Fibroblast of skin of left biceps (primary cell): ENCODE measurements at places on chromosomes 1 and 21.

- no peak for DNase-seq
Observed at GRCh38 chr1:18540136-18540765, 59.5 kb downstream of the KLHDC7A start.

- DNase-seq, result no peak
Observed at GRCh38 chr1:235852887-235853286, 13.8 kb downstream of the LYST start.

DNA sequence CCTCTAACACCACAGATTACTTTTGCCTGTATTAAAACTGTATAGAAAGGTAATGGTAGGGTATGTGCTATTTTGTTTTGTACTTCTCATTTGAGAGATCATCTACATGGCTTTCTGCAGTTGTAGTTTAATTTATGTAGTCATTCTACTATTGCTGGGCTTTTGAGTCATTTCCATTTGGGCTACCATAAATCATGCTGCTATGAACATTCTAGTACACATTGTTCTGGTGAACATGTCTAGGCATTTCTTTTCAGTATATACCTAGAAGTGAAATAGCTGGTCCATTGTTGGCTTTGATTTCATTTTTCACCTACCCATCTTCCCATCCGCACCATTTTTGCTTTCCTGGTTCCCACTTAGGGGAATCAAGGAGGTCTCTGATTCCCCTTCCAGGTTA is 18.7 kb downstream of the EDN2 start:
- no peak for DNase-seq

- DNase-seq, result no peak
Observed at GRCh38 chr1:10969267-10969970, 43.0 kb upstream of the TARDBP start.

- DNase-seq, result no peak
Observed at GRCh38 chr1:198162091-198162767, 5.4 kb downstream of the NEK7 start.

GRCh38 chr1:99788896-99789295 is 22.5 kb upstream of the FRRS1 start:
- no peak for DNase-seq

- DNase-seq, result no peak
Observed at GRCh38 chr1:43123031-43123430, 49.1 kb downstream of the EBNA1BP2 start.

DNA sequence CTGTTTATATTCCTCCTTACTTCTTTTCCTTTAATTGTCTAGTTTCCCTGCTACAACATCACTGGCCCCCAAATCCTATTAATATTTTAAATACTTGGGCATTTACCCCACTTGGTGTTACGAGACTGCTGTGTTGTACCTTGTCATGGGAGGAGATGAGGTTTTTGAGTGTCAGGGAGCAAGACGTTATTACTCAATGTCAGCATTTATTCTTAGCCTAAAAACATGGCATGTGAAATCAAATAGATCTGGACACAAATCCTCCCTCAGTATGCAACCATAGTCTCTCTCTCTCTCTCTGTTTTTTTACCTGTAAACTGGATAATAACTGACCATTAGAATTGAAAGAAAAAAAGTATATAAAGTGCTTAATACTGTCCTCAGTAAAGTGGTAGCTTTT is 4.6 kb downstream of the LRRC8B start:
- no peak for DNase-seq

GRCh38 chr1:51514733-51515132 is 4.3 kb downstream of the EPS15 start:
- DNase-seq, result no peak

GRCh38 chr1:65009176-65009575 is 42.8 kb upstream of the JAK1 start:
- no peak for DNase-seq

- DNase-seq, result no peak
Observed at GRCh38 chr1:102751111-102751510, 357.2 kb downstream of the COL11A1 start.

DNA sequence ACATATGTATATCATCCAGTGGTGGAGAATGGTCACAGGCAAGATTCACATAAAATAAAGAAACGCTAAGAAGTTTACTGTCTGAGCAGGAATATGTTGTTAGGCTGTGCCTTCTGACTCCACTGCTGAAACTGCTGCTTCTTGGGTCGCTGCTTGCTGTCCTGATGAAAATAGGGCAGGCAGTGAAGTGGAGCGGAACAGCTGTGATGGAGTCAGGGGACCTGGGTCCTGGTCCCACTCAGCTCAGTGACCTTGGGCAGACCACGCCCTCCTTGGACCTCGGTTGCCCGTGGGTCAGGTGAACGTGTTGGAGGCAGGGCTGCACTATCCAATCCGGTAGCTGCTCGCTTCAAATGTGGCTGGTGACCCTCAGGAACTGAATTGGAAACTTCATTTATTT is 33.4 kb upstream of the IFFO2 start:
- DNase-seq, result no peak

DNA sequence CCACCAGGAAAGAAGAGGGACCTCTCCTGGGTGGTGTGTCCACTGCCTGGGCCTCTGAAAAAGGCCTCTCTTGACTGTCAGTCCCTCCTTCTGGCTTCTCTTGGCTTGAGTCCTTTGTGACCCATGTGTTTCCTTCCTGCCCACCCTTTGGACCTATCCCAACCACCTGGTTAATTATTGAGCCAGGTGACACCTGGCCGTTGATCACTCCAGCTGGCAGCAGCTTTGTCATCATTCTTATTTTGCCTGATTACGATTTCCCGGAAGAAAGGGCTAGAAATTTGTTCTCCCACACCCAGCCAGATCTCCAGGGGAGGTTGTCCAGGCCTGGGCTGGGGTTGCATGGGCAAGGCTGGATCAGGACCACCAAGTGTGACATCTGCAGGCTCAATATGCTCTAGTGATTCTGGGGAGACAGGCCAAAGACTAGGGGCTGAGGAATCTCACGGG is 24.8 kb downstream of the CSF1 start:
- DNase-seq, result no peak

DNA sequence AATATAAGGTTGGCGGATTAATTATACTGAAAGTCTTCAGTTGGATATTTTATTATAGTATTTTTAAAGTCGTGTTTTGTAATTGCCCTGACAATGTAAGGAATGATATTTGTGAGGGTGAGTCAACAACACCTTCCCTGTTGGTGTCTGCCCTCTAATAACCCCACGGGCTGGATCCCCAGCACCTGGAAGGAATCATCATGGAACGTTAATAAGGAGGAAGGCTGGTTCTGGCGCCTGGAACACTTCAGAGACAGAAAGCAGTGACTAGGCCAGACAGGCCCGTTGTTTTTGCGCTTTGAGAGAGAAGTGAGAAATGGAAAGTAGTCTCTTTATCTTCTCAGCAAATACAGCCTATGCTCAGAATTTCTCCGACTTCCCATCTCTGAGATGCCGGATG is 31.6 kb downstream of the TEX35 start:
- DNase-seq, result no peak

GRCh38 chr21:34097442-34097841 is 24.1 kb downstream of the MRPS6 start:
- no peak for DNase-seq

- DNase-seq, result no peak
Observed at GRCh38 chr1:208268541-208269337, 24.6 kb upstream of the PLXNA2 start.

GRCh38 chr1:233412812-233413211 is 85.3 kb downstream of the MAP3K21 start:
- DNase-seq, result no peak

GRCh38 chr1:15312626-15313411 is 65.8 kb downstream of the FHAD1 start:
- no peak for DNase-seq

DNA sequence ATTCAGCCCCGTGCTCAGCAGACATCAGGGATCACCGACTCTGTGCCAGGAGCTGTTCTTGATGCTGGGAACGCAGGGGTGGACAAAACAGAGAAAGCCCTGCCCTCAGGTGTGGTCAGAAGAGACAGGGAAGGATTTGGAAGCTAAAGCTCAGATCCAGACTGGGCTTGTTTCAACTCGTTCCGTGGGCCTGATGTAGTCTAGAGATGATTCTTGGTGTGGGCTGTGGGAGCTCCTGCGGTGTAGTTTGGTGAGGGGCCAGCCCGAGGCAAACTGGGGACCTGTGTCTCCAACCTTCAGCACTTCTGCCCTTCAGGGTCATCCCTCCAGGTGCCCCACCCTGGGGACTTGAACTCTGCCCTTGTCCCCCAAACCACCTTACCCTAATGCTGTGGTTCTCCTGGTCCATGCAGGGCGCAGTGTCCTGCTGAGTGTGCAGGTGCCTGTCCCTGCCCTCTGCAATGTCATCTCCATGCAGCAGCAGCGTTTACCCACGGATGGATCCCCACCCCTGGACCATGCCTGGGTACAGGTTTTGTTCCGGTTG is 17.3 kb upstream of the ABCG1 start:
- no peak for DNase-seq

- no peak for DNase-seq
Observed at GRCh38 chr1:48870596-48870995, 93.9 kb upstream of the BEND5 start.

DNA sequence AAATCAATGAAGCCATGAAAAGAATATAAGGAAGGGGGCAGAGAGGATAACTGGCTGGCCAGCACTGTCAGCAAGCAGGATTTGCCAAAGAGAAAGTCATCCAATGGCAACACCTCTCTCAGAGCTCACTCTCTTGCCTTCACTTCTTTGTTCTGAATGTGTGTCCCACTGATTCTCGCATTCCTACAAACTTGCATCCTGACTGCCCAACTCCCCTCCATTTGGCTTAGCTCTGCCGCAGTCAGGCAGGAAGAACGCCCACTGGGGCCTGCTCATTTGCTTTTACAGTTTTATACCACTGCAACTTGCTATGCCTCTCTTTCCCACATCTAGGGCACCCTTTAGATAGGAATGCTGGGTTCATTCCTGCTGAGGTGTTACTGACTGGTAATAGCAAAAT is 364.2 kb upstream of the ST6GALNAC5 start:
- DNase-seq, result no peak

DNA sequence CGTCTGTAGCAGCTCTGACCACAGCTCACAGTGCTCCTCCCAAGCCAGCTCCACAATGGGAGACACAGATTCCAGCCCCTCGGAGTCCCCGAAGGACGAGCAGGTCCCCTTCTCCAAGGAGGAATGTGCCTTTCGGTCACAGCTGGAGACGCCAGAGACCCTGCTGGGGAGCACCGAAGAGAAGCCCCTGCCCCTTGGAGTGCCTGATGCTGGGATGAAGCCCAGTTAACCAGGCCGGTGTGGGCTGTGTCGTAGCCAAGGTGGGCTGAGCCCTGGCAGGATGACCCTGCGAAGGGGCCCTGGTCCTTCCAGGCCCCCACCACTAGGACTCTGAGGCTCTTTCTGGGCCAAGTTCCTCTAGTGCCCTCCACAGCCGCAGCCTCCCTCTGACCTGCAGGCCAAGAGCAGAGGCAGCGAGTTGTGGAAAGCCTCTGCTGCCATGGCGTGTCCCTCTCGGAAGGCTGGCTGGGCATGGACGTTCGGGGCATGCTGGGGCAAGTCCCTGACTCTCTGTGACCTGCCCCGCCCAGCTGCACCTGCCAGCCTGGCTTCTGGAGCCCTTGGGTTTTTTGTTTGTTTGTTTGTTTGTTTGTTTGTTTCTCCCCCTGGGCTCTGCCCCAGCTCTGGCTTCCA is 22.9 kb upstream of the VPS13D start:
- no peak for DNase-seq

DNA sequence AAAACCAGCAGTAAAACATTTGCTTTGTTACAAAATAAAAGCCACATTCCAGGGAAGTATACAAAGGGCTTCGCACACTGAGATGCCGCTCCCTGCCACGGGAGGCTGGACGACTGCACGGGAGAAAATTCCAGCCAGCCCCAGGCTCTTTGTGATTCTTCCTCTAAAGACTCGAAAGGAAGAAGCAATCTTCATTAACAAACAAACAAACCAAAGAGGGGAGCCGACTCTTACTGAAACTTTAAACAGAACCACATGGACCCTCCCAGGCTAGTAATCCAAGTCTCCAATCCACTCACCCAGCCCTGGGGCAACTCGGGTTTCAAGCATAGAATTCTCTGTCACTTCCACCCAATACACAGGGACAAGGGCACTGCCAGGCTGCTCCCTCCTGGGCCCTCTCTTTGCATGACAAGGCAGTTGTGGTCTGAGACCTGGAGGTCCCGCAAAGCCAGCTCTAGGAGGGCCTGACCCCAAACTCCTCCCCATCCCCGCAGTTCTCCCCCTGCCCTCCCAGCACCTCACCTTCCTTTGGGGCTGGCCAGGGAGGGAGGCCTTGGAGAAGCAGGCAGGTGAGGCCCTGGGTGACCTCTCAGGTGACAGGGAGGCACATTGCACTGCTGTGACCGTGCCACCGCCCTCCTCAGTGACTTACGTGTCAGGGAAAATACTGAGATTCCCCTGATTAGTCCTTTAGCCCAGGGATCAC is 26.6 kb upstream of the COL18A1 start:
- no peak for DNase-seq

DNA sequence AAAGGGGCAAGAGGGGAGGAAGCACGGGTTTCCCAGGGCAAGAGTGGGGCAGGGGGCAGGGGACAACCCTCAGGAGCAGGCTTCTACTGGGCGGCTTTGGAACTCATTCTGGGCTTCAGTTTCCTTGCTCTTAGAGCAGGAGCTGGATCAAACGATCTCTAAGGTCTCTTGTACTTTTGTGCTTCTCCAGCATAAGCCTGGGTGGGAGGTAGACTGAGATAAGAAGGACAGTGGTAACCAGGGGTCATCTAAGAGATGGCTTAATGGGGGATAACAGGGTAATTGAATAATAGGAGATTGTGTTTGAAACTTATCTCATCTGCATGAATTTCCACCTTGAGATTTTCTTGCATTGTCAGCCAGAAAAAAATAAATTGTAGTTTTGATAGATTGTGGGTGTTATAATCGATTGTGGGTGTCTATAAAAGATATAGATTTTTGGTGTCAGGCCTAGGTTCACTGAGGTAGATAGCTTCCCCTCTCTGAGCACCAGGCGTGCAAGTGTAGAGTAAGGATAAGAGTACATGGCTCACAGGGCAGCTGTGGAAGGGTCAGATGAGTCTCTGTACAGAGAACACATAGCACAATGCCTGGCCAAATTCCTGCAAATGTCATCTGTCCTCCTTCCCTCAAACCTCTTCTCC is 68.0 kb downstream of the CD58 start:
- DNase-seq, result no peak

- no peak for DNase-seq
Observed at GRCh38 chr1:44053394-44053793, 22.1 kb upstream of the SLC6A9 start.

GRCh38 chr1:26541816-26542711 is 12.5 kb downstream of the RPS6KA1 start:
- no peak for DNase-seq

- DNase-seq, result no peak
Observed at GRCh38 chr1:181541458-181541857, 58.1 kb downstream of the CACNA1E start.

- DNase-seq, result no peak
Observed at GRCh38 chr1:59595774-59596173, 219.0 kb upstream of the HOOK1 start.
